ENCODE measurements at places on chromosomes 3 and 15.

DNA sequence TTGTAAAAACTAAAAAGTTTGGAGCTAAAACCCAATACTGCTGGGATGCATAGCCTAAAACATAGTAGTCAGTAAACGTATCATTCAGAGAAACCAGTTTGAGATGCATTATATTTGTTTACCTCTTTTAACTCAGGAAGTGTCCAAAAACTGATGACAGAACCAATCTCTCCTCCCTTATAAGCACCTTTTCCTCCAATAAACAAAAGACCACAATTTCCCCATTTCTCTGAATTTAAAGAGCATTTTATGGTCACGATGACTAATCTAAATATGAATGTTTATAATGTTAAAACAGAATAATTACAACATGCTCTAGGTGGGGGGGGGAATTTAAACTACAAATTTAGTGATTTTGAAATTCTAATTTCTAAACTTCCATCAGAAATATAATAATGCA is 58.5 kb downstream of the CEP63 start:
- DNase-seq = no peak

DNA sequence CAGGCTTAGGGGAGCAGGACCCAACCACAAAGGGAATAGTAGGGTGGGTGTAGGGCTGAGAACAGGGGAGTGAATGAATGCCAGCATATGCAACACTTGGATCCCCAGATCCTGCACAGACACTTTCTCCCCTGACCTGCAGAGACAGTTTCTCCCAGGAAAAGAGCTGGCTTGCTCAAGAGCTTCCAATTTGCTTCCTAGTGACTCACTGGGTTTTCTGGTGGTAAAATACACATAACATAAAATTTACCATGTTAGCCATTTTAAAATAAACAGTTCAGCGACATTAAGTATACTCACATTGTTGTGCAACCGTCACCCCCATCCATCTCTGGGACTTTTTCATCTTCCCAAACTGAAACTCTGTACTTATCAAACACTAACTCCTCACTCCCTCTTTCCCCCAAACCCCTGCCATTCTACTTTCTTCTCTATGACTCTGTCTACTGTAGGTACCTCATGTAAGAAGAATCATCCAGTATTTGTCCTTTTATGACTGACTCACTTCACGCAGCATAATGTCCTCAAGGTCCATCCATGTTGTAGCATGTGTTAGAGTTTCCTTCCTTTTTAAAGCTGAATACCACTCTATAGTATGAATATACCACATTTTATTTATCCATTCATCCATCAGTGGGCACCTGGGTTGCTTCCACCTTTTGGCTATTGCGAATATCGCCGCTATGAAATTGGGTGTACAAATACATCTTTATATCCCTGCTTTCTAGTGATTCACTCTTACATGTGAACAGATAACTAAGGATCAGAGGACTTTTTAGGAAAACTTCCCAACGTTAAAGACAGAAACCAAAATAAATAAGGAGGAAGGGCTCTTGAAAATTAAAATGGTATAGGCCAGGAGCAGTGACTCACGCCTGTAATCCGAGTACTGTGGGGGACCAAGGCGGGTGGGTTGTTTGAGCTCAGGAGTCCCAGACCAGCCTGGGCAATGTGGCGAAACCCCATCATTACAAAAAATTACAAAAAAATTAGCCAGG is 95.6 kb upstream of the TJP1 start:
- no peak for DNase-seq

GRCh38 chr3:16476636-16477035 is 36.9 kb downstream of the RFTN1 start:
- DNase-seq = no peak

DNA sequence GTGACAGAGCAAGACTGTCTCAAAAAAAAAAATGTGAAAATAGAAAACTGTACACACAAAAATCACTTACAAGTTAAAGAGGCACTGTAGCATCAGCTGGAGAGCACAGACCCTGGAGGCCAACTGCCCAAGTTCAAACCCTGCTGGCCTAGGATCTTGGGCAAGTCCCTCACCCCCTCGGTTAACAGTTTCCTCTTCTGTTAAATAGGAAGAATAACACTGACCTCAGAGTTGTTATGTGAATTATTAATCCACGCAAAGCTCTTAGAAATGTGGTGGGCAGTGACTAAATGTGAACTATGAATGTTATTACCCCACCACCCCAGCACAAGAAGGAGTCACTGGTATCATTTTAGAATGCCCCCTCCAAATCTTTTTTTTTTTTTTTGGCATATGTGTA is 11.2 kb downstream of the CIB1 start:
- DNase-seq = no peak

DNA sequence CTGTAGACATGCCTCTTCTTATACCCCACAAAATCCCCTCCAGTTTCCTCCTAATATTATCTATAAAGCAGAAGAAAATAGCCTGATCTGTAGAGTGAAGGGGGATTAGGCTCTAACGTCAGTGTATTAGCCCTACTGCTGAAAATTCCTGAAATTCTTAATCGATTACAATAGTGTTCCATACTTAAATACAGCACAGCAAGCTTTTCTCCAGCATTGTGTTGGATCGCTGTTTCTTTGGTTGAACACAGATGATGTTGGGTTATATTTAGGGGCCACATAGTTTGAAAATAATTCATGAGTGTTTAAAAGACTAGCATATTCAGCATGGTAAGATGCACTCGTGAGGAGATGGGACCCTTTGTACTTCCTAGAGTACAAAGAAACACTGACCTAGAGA is 52.5 kb downstream of the PIAS1 start:
- DNase-seq = no peak
